NCI-H1930 (cell line): ENCODE measurements at places on chromosomes 3 and 15.

GRCh38 chr3:122942937-122943827, 84.4 kb downstream of the SEMA5B start:
- DNase-seq: peak; percentile 4

GRCh38 chr3:134792700-134793099, 2.4 kb upstream of the EPHB1 start:
- DNase-seq: no peak

- DNase-seq: no peak
Measured at GRCh38 chr3:128383316-128384235, 83.1 kb downstream of the DNAJB8 start.

GRCh38 chr3:159897331-159898075, 91.1 kb upstream of the IL12A start:
- no peak for DNase-seq

- DNase-seq: no peak
Measured at GRCh38 chr3:59908701-59909100, 858.9 kb upstream of the CFAP20DC start.

DNA sequence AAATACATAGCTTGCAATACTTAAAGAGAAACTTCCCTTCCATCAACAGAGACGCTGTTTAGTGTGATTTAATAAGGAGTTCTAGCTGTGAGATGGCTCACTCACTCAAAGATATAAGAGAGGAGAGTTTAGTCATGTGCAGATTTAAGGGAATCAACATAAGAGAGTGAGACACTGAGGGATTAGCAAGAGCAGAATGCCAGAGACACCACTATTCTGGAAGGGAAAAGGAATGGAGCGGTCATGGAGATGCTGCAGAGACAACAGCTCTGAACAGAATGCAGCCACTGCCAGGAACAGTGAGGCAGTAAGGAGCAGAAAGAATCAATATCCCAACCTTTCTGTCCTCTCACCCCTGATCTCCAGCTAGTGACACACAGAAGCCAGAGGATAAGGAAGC, 248.8 kb downstream of the MBNL1 start:
- DNase-seq: no peak

GRCh38 chr3:58607816-58608215, 30.6 kb upstream of the FAM107A start:
- DNase-seq: no peak

DNA sequence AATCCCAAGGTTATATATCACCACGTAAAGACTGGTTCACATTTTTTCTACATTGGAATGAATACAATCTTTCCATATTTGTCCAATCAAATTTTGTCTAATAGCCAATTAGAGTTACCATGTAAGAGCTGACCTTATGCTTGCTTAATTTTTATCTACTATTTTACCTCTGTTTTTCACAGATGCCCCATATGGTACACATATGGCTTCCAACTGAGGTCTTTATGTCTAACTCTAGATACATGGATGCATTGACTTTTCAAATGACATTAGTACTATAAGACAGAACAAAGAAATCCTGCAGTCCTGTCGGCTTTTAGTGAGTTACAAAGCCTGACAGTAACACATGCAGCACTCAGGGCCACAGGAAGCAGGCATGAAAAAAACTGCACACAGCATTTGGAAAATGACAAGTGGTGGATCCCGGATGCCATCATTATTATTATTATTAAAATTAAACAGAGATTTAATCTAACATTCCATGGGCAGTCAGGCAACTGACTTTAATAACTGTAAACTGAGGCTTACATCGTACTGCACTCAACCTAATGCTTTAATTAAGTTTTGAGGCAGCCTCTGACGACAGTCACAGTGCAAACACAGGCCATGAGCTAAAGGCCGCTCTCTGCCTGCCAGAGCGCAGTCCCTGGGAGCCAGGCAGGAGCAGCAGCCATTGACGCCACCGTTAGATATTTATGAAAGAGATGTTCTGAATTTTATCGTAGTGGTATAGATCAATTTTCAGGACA, 113.9 kb upstream of the TMCO5A start:
- no peak for DNase-seq

DNA sequence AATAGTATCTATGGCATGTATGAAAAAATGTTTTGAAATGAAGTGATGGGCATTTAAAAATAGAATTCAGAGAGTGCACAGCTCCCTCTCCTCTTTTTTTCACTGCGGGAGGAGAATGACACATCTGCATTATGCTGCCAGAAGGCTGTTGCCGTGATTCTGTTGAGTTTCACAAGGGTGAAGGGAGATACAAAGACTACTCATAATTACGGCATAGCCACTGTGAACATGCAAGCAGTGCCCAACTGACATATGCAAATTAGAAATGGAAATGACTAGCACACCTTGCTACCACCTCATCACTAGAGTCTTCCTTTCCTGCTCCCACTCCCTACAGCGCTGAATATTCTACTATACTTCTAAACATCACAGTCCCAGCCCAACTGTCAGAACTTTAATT, 20.1 kb downstream of the IFT57 start:
- DNase-seq: no peak

DNA sequence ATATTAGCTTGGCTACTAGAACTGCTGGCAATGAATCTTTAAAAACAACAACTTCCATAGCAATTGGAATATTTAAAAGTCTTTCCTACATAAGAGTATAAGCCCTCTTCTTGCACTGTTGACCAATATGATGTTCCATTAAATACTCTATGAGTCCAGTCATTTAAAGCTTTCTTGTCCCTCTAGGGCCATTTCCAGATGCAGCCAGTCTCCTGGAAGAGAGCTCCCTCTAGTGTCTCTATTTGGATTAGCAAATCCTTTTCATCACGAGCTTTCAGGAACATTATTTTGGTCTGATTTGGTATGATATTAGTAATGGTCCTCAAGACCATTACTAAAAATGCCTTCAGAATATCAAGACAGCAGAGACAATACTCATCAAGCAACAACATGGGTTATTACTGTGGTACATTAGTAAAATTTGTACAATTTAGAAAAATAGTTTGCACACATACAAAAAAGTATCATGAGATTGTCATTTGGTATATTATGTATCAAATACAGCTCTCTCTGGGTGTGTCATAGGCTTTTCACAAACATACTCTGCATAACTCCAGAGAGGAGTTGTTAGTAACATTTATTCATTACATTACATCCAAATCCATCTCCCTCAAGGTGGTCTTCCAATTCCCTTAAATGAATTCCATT, 101.3 kb downstream of the DPH6 start:
- DNase-seq: peak; percentile 21

GRCh38 chr15:71494563-71495397, 315.6 kb upstream of the NR2E3 start:
- no peak for DNase-seq

DNA sequence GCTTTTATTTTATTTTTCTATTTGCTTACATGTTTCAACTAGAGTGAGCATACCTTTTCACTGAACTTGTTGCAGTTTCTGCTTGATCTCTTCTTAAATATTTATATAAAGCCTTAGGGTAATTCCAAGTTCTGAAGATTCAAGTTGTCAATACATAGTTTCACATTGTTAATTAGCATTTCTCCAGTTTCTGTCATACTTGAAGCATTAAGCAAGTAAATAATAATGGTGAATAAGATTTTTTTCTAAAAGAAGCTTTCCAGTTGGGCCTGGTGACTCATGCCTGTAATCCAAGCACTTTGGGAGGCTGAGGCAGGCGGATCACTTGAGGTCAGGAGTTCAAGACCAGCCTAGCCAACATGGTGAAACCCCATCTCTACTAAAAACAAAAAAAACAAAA, 53.9 kb downstream of the CALML4 start:
- no peak for DNase-seq

GRCh38 chr15:85748729-85749128, 46.0 kb downstream of the KLHL25 start:
- no peak for DNase-seq

- no peak for DNase-seq
Measured at GRCh38 chr3:52204337-52205073, 6.5 kb downstream of the ALAS1 start.

- no peak for DNase-seq
Measured at GRCh38 chr3:51845129-51845528, 16.3 kb upstream of the IQCF2 start.

DNA sequence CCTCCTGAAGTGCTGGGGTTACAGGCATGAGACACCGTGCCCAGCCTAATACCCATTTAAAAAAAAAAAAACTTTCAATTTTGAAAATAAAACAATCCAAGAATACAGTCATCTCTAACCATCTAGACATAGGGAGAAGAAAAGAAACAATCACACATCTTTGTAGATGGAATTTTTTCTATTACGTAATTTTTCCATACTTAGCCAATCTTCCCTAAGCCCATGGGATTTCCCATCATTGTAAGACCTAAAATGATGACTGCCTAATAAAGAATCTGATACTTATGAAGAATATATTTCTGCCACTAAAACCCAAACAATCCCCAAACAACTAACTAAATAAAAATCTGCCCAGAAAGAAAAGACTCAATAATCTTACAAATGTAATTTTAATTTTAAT, 88.7 kb downstream of the CBLB start:
- no peak for DNase-seq

- DNase-seq: peak; percentile 87
Measured at GRCh38 chr3:185402561-185402960, 39.6 kb downstream of the MAP3K13 start.

DNA sequence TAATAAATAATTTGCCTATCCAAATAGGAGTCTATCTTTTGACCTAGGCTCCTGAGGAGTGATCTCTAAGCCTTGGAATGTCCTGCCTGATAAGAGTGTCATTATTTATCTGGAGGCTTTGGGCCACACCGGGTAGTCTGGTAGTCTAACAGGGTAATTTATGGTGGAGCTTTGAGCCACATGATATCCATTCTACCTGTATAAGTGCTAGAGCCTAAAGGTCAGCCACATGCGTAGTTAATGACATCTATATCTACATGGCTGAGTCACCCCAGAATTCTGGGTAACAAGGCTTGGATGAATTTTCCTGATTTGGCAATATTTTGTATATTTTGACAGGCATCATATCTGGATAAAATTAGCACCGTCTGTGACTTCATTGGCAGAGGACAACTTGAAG, 681.4 kb downstream of the MCTP2 start:
- DNase-seq: no peak

DNA sequence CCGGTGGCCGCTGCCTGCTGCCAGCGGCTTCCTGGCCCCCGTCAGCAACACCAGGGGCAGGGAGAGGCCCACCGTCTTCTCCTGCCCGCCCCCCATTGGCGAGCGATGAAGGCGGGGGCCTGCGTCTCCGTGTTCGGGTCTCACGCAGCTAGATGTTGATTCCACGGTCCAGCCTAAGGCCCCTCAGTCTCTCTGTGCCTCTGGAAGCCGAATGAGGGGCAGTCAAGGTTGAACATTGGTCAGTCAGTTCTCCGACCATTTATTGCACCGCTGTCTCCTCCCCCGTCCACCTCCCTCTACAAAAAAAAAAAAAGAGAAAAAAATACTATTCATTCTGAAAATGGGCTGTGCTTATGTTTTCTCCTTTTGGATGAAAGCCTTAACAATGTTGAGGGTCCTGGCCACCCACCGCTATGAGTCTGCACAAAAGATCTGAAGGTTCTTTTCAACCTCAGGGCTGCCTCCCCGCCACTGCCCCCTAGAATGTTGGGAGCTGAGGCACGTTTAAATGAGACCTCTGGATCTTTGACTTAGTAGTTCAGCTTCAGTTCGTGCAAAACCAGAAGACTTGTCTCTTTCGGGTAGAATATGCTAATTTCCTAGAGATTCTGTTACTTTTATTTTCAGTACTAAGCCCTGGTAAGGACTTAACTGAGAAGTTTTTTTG, 736 bp downstream of the IREB2 start:
- no peak for DNase-seq

DNA sequence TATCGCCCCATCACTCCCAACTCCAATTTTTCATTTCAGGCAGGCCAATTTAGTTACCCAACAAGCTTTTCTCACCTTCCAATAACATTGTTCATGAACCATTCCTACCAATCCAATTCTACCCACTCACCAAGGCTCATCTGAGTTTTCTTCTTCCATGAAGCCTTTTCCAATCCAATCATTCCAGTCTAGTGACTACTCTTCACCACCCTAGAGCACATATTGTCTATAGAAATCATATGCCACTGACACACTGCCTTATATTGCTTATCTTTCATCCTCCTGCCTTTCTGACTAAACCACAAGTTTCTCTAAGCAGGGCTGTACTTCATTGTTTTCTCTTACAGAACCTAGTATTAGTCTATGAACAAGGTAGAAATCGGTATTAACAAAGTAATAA, 11.4 kb downstream of the CCDC14 start:
- no peak for DNase-seq
